Right hindlimb (tissue), 1 donor: ENCODE measurements at places on chromosomes 1 and 21.

DNA sequence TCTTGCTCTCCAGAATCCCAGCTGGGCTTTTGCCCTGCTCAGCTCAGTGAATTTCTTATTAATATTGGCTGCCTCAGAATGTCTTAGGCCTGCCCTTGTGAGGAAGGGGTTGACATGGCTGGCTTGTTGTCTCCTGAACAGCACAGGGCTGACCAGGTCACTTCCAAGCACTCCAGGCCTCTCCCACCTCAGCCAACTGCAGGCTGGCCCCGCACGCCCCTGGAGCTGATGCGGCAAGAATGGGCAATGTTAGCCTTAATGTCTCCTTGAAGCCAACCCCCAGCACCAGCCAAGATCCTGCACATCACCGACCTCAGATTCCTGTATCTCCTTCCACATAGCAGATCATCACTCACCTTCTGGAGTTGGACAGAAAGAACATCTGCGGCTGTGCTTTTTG is 598.6 kb downstream of the AJAP1 start:
- DNase-seq = no peak

GRCh38 chr1:119115311-119115710 is 25.1 kb downstream of the WARS2 start:
- no peak for DNase-seq

- DNase-seq = peak; percentile 82
These were observed at the start of gene TRPM2 for GRCh38 chr21:44353191-44353970. Gene TRPM2 (plus strand): TSS chr21:44353621. CDS start chr21:44353701, 80 bp downstream.

GRCh38 chr1:58158506-58159433 is 387.8 kb downstream of the OMA1 start:
- DNase-seq = no peak
